ENCODE measurements at places on chromosomes 5 and 9. TPM values are rescaled to one million over a fixed set of nuclear protein-coding genes. Genes with fewer than 3 reads are reported as not detected.

- H3K36me3 ChIP-seq, result no peaks in the 10 kb centered on the region
- peaks cover 3% of the 10 kb centered on the region for H3K27me3 ChIP-seq
- H3K4me1 ChIP-seq, result no peaks in the 10 kb centered on the region
- no peak overlapping the region for H3K4me3 ChIP-seq
- no peak for DNase-seq
These were observed 32.7 kb upstream of the GABRP start for GRCh38 chr5:170750791-170751190.

- H3K36me3 ChIP-seq, result peaks cover 1% of the 10 kb centered on the region
- H3K4me1 ChIP-seq, result peaks cover 4% of the 10 kb centered on the region
- no peak for DNase-seq
- H3K4me3 ChIP-seq, result no peak overlapping the region
- H3K27me3 ChIP-seq, result peaks cover 87% of the 10 kb centered on the region
These were observed 9.7 kb downstream of the FOXD1 start for GRCh38 chr5:73438645-73439470.

DNA sequence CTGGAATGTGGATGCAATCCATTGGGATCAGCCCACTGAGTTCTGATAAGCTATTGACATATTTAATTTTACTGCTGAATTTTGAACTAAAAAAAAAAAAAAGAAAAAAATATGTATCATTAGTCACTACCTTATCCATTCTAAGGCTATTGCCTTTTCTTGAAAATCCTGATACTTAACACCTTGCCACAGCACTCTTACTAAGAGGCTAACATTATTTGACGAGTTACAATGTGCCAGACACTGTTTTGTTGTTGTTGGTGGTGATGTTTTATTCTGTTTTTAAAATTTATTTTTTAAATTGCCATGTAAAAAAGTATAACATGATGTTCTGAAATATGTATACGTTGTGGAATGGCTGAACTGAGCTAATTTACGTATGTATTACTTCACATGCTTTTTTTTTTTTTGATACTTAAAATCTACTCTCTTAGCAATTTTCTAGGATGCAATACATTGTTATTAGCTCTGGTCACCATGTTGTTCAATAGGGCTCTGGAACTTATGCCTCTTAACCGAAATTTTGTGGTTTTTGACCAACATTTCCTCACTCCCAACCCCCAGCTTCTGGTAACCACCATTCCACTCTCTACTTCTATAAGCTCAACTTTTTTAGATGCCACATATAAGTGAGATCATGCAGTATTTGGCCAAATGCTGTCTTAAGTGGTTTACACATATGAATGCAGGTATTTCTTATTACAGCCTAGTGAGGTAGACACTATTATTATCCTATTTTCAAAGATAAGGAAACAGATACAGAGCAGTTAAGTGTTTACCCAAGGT is 134.8 kb upstream of the PCA3 start:
- peak overlapping the region; percentile 47 for H3K27ac ChIP-seq
- peak; percentile 44 for DNase-seq
- H3K4me1 ChIP-seq, result peaks cover 29% of the 10 kb centered on the region

STKLD1 gene
- total RNA-seq, result 1.4 TPM

- H3K27me3 ChIP-seq, result no peaks in the 10 kb centered on the region
- H3K4me1 ChIP-seq, result no peaks in the 10 kb centered on the region
- H3K36me3 ChIP-seq, result no peaks in the 10 kb centered on the region
- no peak overlapping the region for H3K4me3 ChIP-seq
- no peak for DNase-seq
- H3K27ac ChIP-seq, result no peak overlapping the region
These were observed 328.2 kb upstream of the GRAMD2B start for GRCh38 chr5:126094991-126095390.

VLDLR gene
- total RNA-seq, result 7.2 TPM

SLC4A9 gene
- total RNA-seq, result 0.35 TPM

Measured in activated CD8-positive, alpha-beta memory T cell treated with anti-CD3 and anti-CD28 coated beads, Interleukin-2, amount 10 ng/mL, durations not matched to agents 7 days and 5 days (primary cell).